Stimulated activated CD8-positive, alpha-beta memory T cell treated with anti-CD3 and anti-CD28 coated beads, Interleukin-15, amount 100 ng/mL, for 4 hours (primary cell): ENCODE measurements at places on chromosomes 5 and 9.

GRCh38 chr5:139468421-139468931 lies 2.3 kb upstream of the SMIM33 start:
- DNase-seq: no peak

GRCh38 chr9:34830068-34830467 lies 120.1 kb upstream of the CCL21 start:
- DNase-seq: no peak

DNA sequence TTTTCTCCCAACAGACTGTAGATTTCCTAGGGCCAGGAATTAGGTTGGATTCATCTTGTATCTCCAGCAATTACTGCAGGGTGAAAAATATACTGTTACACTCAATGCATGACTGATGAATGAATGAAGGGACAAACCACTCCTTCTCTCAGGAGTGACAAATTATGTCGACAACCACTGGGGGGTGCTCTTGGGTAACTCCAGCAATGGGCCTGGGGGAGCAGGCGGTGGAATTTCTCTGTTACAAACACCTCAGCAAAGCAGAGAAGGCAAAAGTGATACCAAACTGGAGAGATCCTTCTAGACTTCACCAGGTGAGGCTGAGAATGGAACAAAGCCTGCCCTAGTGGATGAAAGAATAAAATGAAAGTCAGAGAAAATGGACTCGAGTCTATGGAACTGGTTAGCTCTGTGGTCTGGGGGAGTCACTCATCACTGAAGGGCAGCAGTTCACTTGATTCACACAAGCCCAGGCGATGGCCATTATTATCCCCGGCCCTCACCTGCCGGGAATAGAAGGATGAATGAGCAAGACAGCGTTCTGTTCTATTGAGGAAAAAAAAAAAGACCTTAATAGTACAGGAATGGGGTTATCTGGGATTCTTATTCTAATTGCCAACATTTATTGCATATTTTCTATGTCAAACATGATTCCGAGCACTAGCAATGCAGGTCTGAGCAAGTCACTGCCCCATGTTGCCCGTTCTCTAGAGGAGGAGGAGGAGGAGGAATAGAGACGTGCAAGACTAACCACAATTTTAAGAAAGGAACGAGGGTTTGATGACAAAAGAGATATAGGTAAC lies 341.1 kb downstream of the ASTN2 start:
- no peak for DNase-seq

DNA sequence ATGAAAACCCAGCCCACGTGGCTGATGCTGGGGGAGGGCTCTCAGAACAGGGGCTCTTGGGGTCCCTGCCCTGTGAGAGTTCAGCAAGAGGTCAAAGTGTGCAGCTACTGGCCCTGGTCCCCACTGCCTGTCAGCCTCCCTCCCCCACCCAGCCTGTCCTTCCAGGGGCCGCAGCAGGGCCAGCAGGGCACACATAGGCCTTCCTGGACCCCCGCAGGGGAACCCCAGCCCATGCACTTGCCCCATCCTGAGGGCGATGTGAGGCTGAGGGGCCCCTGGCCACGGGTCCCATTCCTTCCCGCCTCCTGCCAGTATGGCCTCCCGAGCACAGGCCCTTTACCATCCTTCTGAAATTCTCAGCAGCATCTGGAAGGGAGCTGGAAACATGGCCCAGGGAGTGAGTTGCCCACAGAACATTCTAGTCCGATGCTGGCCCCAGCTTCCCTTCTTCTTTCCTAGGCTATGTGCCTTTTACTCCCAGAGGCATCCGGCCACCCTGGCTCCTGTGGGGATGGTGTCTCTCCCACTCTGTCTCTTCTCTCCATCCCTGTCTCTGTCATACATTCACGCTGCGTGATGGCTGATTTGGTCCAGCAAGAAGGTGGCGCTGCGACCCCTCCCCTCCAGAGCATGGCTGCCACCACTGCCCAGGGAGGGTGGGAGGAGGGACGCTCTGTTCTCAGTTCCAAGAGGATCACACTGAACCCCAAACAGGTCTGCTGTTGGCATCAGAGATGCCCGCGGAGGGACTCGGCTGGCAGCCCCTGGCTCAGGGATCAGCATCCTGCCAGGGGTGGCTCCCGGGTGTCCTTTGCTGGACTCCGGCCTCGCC lies 19.6 kb downstream of the MRPL36 start:
- no peak for DNase-seq

GRCh38 chr9:87301371-87301770 lies 196.3 kb upstream of the DAPK1 start:
- no peak for DNase-seq
